IgD-negative memory B cell (primary cell): ENCODE measurements at places on chromosomes 6 and 20. TPM values are rescaled to one million over a fixed set of nuclear protein-coding genes. Genes with fewer than 3 reads are reported as not detected.

The HSPA12B gene
- polyA plus RNA-seq, result not detected

The TP53TG5 gene
- not detected for polyA plus RNA-seq

The OGFR gene
- polyA plus RNA-seq, result 79.6 TPM

The APOBEC2 gene
- polyA plus RNA-seq, result 0.33 TPM

The B3GAT2 gene
- polyA plus RNA-seq, result 0.23 TPM

The ANGPT4 gene
- polyA plus RNA-seq, result not detected

The SAMD5 gene
- polyA plus RNA-seq, result not detected

The NKX2-2 gene
- not detected for polyA plus RNA-seq

The HLA-G gene
- polyA plus RNA-seq, result 3.5 TPM

The HRH3 gene
- polyA plus RNA-seq, result not detected

The SEMG1 gene
- not detected for polyA plus RNA-seq

The OR2H1 gene
- polyA plus RNA-seq, result not detected

The CYP39A1 gene
- polyA plus RNA-seq, result not detected

The FOXP4 gene
- polyA plus RNA-seq, result 2.6 TPM

The GPSM3 gene
- 156 TPM for polyA plus RNA-seq

The ZBP1 gene
- polyA plus RNA-seq, result 29.6 TPM

The RCAN2 gene
- not detected for polyA plus RNA-seq

The DAAM2 gene
- polyA plus RNA-seq, result not detected

The RIMS1 gene
- polyA plus RNA-seq, result not detected

The SNAP91 gene
- not detected for polyA plus RNA-seq

The PTGIS gene
- not detected for polyA plus RNA-seq

The HFE gene
- polyA plus RNA-seq, result 7.2 TPM

The FLRT3 gene
- polyA plus RNA-seq, result not detected

The C20orf204 gene
- not detected for polyA plus RNA-seq

The EYS gene
- polyA plus RNA-seq, result 0.04 TPM

The DDO gene
- polyA plus RNA-seq, result not detected

The MTFR2 gene
- 1.5 TPM for polyA plus RNA-seq

The TRIM26 gene
- polyA plus RNA-seq, result 70.6 TPM

The LRRC73 gene
- not detected for polyA plus RNA-seq

The NPBWR2 gene
- not detected for polyA plus RNA-seq

The THBS2 gene
- polyA plus RNA-seq, result 0.08 TPM

The TDRD6 gene
- not detected for polyA plus RNA-seq

The MOCS1 gene
- polyA plus RNA-seq, result 0.19 TPM

The ID4 gene
- not detected for polyA plus RNA-seq

The SYNDIG1 gene
- polyA plus RNA-seq, result not detected

The PAX1 gene
- polyA plus RNA-seq, result not detected

The HLA-DPB1 gene
- 2,247 TPM for polyA plus RNA-seq

The WFDC10B gene
- not detected for polyA plus RNA-seq

The ZBTB46 gene
- 0.04 TPM for polyA plus RNA-seq

The BPIFB2 gene
- polyA plus RNA-seq, result not detected
